ENCODE measurements at places on chromosomes 16 and 17.

DNA sequence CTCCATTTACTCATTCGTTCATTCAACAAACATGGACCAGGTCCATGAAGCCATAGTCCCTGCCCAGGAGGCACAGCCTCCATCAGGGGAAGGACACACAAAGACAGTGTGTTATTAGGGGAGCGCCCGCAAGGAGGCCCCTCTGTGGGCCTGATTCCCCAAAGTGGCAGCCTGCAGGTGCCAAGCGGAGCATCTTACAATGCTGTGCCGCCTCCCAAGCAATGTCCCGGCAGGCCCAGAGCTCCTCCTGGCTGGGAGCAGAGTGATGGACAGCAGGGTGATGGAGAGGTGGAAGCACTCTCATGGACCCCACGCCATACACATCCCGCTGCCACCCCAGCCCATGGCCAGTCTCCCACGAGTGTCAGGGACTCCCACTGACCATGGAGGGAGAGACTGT is 25.8 kb downstream of the TRPV1 start:
- DNase-seq, result no peak

DNA sequence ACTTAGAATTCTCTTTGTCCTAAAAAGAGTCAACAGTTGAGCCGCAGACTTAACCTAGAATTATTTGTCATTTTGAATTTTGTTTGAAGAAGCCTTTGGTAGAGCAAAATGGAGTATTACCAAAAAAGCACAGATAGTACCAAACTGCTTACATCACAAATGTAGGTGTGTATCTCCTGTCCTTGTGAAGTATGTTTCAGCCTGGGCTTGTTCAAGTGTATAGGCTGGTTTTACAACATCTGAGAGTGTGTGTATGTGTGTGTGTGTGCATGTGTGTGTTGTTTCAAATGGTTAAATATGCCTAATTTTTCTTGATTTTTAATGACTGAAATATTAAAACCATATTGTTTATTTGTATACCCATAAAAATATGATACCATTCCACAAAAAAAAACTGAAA is 188.7 kb upstream of the AXIN2 start:
- no peak for DNase-seq

DNA sequence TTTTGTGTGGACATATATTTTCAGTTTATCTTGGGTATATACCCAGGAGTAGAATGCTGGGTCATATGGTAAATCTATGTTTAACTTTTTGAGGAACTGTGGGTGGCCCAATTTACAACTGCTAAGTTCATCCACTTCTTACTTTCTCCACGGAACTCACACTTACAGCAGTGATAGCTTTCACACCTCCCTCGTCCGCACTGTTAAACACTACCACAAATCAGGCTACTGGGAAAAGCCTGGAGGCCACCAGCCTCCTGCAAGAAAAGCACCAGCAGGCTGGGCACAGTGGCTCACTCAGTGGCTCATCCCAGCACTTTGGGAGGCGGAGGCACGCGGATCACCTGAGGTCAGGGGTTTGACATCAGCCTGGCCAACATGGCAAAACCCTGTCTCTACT is 14.7 kb upstream of the ZG16 start:
- DNase-seq, result no peak

- DNase-seq, result no peak
These were observed 573.4 kb downstream of the CDH13 start for GRCh38 chr16:83200005-83200779.

DNA sequence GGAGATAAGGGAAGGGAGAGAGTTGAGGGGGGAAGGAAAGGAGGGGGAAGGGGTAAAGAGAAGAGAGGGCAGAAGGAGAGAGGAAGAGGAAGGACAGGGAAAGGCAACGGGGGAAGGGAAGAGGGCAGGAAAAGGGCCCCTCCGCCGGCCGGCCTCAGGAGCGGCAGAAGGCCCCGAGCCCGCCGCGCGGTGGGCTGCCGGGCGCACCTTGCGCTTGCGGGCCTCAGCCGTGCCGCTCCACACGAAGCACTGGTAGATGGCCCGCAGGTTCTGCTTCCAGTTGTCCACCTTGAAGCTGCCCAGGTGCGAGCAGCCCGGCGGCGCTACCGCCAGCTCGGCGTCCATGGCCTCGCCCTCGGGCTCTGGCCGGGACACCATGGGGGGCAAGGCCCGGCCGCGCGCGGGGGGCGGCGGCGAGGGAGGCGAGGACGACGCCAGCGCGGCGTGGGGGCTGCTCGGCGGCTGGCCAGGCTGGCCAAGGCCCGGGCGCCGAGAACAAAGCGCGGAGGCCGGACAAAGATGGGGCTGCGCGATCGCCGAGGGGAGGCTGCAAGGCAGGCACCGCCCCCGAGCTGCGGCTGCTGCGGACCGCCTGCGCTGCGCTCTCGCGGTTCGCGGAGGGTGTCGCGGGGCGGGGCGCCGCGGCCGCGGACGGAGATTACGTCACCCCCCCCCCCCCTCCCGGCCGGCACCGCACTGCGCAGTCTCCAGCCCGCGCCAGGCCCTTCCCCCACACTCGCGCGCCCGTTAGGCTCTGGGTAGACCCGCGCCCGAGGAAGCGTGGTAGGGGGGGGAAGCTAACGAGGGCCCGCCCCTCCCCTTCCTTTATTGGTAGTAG is at the start of gene USP22:
Gene USP22 (minus strand): TSS at position 554 of the 838 bp plus-strand sequence. CDS start 176 bp downstream, at position 378.
- peak; percentile 79 for DNase-seq

DNA sequence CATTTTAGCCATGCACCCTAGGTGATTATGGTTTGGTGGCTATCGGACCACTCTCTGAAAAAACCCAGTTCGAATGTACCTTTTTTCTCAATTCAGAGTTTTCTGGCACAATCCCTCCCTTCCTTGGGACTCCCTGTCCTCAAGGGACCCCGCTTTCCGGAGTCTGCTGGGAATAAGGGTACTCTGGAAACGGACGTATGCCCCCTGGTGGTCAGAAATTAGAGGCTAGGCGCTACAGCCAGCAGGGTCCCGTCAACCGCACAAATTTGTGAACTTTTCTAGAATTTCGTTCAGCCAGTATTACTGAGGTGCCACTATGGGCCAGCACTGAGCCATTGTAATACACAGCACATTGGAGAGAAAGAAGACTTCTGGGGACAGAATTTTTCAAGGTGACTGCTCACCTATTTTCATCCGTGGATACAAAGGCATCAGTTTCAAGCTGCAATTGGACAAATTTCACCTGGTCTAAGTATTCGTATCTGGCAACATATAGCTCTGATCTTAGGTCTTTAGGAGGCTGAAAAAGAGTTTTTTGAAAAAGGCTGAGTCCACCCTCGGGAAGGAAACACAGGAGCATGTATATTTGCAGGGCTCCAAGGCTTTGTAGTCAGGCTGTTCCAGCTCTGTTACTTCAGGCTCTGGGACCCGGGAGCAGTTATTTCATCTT is 27.1 kb upstream of the CRYBA1 start:
- DNase-seq, result peak; percentile 44
